ENCODE measurements at places on chromosomes 13 and 19.
A peak's percentile ranks its signal among the peaks of the same experiment; 100 is the strongest.

DNA sequence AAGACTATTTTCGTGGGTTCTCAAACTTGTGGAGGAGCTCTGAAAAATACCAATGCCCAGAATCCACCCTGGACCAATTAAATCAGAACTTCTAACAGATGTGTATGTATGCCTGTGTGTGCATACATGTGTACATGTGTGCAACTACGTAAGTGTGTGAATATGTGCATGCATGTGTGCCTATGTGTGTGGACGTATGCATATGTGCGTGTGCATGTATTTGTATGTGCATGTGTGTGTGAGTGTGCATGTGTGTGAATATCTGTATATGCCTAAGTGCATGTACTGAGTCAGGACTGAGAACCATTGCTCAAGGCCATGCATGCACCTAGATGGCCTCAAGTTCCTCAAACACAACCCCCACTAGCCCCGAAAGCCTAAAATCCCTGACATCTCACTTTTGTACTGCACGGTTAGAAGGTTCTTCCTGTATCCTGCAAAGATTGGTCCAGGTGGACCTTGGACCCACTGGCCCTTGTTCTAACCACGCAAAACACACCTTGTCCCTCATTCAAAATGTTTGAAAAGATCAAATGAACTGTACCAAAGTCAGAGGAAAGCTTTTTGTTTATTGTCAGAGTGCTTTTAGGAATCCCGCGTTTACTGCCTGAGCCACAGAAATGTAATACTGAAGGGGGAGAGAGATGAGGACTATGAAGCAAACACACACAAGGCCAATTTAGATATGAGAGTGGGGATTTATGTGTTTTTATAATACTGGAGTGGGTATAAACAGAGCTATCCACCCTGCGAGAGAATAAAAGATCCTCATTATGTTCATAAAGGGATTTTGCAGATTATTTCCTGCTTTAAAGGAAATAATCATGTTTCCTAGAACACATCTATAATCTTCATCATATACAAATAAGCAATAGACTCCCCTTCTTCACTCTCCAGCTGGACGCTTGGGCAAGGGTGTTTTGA is 39.1 kb downstream of the LATS2 start:
- no peak for DNase-seq

GRCh38 chr19:8515317-8515716 is 1.4 kb upstream of the ZNF414 start:
- DNase-seq, result peak; percentile 63

DNA sequence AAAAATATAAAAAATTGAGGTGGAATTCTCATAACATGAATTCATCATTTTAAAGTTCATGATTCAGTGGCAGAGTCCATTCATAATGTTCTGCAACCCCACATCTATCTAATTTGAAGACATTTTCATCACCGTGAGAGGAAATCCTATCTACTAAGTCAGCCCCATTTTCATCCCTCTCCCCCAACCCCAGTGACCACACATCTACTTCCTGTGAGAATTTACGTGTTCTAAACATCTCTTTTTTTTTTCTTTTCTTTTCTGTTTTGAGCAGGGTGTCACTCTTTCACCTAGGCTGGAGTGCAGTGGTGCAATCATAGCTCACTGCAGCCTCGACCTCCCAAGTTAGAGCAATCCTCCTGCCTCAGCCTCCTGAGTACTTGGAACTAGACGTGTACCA is 17.5 kb downstream of the ATCAY start:
- DNase-seq, result no peak

DNA sequence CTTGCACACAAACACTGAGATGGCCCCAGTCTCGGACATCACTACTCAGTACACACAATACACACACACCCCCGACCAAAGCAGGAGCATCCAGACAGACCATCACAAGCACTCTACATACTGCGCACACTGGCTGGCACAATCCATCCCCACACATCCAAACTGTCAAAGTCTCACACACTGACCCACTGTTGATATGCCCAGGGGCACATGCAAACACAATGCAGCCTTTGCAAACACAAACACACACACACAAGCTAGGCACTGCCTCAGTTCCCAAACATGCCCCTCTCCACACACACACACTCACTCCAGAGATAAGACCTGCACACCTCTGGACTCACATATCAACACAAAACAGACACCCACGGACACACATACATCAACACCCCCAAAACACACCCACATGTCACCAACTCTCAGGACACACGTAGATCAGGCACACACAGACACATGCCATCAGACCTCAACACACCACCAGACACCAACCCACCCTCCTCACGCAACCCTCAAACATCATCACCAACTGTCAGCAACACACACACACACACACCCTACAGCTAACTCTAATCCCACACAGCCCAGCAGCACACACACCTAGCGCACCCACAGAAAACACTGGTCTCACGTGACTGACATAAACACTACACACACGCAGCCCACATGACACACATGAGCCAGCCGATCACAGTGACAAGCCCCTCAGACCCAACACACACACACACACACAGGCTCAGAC is 1.9 kb downstream of the BBC3 start:
- DNase-seq, result no peak
